Progenitor cell of endocrine pancreas (in vitro differentiated cells): ENCODE measurements at places on chromosomes 16 and 17. TPM values are rescaled to one million over a fixed set of nuclear protein-coding genes. Genes with fewer than 3 reads are reported as not detected.
A peak's percentile ranks its signal among the peaks of the same experiment; 100 is the strongest.

- no peak for DNase-seq
These were observed 478.5 kb downstream of the GRIN2A start for GRCh38 chr16:9703731-9704130.

- no peak for DNase-seq
These were observed 2.5 kb downstream of the RSL1D1 start for GRCh38 chr16:11848842-11849241.

GRCh38 chr17:52096056-52096455, 62.5 kb downstream of the CA10 start:
- DNase-seq = no peak

Gene TBC1D3G
- not detected in 2 replicates for total RNA-seq

Gene MEIOB
- not detected in 2 replicates for total RNA-seq

Gene GNAO1
- 13.6 and 14.6 TPM in 2 replicates for total RNA-seq

Gene DYNLRB2
- total RNA-seq = 2.2 and 3.6 TPM in 2 replicates

DNA sequence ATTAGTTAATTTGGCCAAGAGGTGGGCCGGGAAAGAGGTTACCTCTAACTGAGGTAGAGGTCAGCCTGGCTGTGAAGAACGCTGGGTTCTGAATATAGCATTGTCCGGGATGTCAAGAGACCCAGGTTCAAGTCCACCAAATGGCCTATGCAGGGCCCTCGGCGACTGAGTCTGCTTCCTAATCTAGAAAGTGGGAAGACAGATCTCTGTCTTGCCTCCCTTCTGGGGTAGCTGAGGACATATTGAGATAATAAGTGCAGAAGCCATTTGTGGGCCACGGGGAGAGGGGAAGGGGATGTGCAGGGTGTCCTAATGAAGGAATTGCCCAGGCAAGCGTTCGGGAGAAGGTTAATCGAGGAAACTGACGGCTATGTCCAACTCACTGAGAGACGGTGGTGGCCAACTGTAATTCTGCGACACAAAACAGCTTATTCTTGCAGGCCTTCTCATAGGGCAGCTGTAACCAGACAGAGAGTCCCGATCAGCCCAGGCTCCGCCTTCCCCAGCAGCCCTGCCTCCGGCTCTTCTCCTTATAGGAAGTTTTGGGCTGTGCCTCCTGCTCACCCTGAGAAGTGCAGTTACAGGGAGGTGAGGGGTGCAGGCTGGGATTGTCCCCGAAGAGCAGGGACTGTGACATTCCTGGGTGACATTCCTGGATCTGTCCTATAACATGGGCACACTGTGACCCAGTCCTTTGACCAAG, 15.9 kb downstream of the HASPIN start:
- DNase-seq = no peak

DNA sequence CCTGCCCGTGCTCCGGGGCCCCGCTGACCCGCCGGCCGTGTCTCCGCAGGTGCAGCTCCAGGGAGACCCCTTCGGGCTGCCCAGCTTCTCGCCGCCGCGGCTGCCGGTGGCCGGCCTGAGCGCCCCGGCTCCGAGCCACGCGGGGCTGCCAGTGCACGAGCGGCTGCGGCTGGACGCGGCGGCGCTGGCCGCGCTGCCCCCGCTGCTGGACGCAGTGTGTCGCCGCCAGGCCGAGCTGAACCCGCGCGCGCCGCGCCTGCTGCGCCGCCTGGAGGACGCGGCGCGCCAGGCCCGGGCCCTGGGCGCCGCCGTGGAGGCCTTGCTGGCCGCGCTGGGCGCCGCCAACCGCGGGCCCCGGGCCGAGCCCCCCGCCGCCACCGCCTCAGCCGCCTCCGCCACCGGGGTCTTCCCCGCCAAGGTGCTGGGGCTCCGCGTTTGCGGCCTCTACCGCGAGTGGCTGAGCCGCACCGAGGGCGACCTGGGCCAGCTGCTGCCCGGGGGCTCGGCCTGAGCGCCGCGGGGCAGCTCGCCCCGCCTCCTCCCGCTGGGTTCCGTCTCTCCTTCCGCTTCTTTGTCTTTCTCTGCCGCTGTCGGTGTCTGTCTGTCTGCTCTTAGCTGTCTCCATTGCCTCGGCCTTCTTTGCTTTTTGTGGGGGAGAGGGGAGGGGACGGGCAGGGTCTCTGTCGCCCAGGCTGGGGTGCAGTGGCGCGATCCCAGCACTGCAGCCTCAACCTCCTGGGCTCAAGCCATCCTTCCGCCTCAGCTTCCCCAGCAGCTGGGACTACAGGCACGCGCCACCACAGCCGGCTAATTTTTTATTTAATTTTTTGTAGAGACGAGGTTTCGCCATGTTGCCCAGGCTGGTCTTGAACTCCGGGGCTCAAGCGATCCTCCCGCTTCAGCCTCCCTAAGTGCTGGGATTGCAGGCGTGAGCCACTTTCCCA, 5.9 kb downstream of the CTF1 start:
- DNase-seq = peak; percentile 64

GRCh38 chr17:15194859-15195277, 70.3 kb downstream of the PMP22 start:
- DNase-seq = no peak

Gene TNFRSF13B
- not detected in 2 replicates for total RNA-seq

DNA sequence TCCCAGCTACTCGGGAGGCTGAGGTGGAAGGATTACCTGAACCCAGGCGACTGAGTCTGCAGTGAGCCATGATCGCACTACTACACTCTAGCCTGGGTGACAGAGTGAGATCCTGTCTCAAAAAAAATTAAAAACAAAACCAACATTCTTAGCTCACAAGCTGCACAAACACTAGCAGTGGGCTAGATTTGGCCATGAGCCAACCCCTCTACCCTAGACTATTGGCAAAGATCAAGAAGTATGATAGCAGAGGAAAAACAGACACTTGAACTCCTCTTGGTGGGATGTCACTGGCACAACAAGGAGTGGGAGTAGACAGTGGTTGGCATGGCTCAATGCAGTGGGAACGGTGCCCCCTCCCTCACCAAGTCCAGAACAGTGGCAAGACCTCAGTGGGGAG, 19.6 kb upstream of the RIPOR1 start:
- no peak for DNase-seq

Gene DHRS7B
- 18.0 and 19.9 TPM in 2 replicates for total RNA-seq

GRCh38 chr16:24571096-24571495, 31.7 kb downstream of the RBBP6 start:
- no peak for DNase-seq

GRCh38 chr16:77657016-77657415, 65.3 kb upstream of the NUDT7 start:
- no peak for DNase-seq

- no peak for DNase-seq
These were observed 2.3 kb downstream of the ORC6 start for GRCh38 chr16:46691726-46692125.

DNA sequence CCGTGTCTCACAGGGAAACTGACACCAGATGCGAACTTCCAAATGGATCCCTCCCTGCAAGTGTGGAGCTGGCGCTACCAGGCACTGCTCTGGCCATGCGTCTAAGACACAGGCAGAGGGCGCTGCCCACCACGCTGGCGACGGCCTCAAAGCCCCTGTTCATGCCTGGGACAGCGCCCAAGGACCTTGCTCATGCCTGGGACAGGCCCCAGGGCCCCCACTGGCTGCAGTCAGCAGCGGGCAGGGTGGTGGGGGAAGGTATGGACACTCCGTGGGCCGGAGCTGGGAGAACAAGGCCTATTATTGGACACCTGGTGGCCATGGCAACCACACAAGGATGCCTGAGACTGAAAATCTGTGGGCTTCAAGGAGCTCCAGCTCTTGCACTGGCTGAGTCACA, 8.8 kb downstream of the ZG16B start:
- DNase-seq = peak; percentile 62

- DNase-seq = no peak
These were observed at the start of gene BRICD5 for GRCh38 chr16:2210386-2211365. BRICD5 (minus strand) TSS chr16:2210863; CDS start chr16:2210833, 30 bp downstream.
